ENCODE measurements at places on chromosomes 7 and 10.

GRCh38 chr10:110867807-110868465 is 3.8 kb upstream of the PDCD4 start:
- no peak for DNase-seq

DNA sequence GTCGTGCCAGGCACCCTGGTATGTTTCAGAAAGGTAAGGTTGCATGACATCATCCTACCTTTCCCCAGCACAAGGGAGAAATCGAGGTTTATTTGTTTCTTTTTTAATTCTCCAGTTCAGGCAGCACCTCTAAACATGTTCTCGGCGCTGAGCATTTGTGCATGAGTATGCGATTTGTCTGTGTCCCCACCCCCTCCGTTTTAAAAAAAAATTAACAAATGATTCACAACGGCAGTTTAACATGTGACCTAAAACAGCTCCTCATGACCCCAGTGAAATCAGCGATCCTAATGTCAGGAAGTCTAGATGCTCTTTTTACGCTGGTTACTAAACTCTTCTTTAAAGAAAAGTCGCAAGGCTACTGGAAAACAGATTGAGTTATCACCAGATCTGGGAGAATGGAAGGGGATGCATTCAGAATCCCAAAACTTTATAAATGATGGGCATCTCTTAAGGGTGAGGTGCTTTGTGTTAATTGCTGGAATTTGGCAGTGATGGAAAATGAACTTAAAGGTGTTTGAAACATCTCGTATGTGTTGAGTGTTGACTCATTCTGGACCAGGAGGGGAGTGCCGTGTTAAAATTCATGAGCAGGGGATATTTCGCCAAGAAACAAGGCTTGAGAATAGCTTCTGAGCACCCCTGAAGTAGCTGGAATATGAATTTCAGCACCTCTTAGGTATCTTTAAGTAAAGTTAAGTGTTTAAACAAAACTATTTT is 106.8 kb upstream of the PDCD4 start:
- no peak for DNase-seq

GRCh38 chr10:48365668-48366067 is 59.2 kb downstream of the MAPK8 start:
- no peak for DNase-seq

DNA sequence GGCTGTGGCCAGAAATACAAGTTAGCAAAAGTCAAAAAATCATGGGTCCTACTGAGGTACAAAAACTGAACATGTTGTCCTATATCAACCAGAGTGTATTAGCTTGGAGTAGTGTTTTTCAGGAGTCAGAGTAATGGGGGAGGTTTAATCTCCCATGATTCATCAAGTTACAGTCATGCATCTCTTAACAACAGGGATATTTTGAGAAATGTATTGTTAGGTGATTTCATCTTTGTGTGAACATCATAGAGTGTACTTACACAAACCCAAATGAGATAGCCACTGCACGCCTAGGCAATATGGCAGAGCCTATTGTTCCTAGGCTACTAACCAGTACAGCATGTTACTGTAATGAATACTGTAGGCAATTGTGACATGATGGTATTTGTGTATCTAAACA is 14.9 kb upstream of the TES start:
- DNase-seq: no peak

DNA sequence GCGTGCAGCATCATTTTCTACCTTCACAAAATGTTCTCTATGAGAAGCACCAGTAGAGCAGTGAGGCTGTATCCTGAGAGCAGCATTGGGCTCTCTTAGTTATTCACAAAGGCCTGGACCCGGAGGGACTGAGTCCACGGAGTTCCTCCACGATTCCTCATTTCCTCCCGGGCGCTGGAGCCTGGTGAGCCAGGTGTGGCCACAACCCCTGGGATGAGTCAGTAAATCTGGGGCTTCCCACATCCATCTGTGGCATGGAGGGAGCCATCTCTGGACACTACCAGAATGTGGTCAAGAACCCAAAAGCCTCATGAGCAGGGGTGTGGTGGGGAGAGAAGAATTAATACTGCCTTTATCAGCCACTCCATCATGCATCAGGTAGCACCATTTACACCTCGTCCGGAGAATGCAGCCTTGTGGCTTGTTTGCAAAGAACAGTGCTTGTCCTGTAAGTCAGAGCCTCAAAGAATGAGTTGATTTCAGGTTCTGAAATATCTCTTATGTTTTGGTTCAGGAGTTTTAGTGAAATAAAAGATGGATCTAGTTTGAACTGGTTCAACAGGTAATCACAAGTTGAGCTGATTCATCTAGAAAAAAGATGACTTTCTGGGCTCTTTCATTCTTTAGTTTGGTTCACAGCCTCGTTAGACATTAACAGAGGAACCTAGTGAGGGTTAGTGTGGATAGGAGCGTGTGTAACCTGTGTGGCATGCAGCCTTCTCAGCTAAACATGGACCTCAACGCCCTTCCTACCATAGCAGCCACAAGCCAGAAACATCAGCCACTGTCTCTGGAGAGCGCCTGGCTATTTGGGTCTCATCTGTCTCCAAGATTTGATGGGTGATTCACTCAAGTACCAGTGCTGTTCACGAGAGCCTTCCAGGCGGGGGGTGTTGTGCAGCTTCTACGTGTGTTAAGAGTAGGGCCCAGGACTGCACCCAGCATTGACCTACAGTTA is 95.2 kb downstream of the WDR37 start:
- no peak for DNase-seq

DNA sequence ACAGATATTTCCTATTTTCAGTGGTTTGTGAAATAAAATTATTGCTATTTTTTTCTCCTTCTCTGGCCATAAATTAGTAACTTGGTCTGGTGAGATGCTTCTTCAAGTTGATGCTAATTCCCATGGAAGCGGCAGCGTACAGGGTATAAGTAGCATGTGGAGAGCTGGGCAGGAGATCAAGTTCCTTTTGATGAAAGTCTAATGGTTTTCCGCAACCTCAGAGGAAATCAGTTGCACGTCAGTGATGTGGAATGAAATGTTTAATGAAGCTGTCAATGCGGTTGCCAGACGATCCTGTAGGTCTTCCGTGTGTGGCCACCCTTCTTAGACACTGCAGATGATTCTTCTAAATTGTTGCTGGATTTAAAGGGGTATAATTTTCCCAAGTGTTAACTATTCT is 236.4 kb upstream of the GRM3 start:
- DNase-seq: no peak

GRCh38 chr10:34758447-34758996 is 56.6 kb downstream of the PARD3 start:
- no peak for DNase-seq

GRCh38 chr7:33640741-33641140 is 264.6 kb upstream of the BMPER start:
- DNase-seq: no peak

- no peak for DNase-seq
Measured at GRCh38 chr10:101826852-101827434, 8.7 kb upstream of the OGA start.

DNA sequence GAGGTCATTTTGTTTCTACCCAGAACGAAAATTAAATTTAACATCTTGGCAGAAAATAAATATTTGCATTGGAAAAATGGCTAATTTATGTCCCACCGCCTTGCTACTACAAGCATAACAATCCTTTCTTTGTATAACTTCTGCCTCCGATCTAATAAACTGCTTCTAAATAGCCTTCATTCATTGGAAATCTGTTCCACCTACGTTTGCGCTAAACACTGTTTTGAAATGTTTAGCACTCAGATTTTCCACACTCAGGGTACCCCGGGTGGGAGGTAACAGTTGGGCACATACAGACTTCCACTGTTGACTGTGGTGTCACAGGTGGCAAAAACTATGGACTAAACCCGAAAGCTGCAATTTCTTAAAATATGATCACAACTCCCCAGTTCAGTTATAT is 96.4 kb downstream of the FGFR2 start:
- no peak for DNase-seq

GRCh38 chr7:44709011-44709915 is 39.4 kb upstream of the ZMIZ2 start:
- no peak for DNase-seq

Measured in GM12892 (cell line).